Karpas-422 (cell line): ENCODE measurements at places on chromosomes 3 and 15. TPM values are rescaled to one million over a fixed set of nuclear protein-coding genes. Genes with fewer than 3 reads are reported as not detected.

Gene SOX2
- 0.51 and 0.63 TPM in 2 replicates for total RNA-seq

GRCh38 chr3:106428565-106428994 is 559.8 kb upstream of the CBLB start:
- DNase-seq = no peak
- no peaks in the 10 kb centered on the region for H3K4me1 ChIP-seq
- H3K27ac ChIP-seq = no peak overlapping the region
- no peaks in the 10 kb centered on the region for H3K27me3 ChIP-seq
- H3K4me3 ChIP-seq = no peak overlapping the region

Gene CMTM7
- 7.1 and 8.9 TPM in 2 replicates for total RNA-seq

DNA sequence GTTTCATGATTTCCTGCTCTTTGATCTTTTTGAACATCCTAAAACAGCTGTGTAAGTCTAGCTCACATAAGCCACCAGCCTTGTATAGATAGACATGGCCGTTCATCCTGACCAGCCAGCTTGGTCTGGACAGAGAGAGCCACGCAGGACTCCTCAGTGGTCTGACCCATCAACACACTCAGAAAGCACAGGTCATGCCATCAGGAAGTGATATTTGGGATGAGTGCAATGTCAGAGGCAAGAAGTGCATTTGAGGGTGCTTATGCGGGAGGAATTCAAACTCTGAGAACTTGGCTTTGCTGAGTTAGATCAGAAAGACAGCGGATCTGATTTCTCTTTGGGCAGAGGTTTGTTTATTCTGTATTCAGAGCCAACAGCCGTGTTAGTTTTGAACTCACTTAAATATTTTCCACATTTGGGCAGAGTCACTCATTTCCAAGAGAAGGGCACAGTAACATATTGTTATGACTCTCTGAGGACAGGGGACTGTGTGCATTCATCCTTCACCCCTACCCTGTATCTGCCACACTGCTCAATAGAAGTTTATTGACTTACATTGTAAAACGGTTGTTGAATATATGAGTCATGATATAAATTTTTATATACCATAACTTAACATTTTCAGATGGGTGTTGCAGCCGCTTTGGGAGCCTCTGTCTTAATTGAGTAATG is 225.3 kb upstream of the LYSMD4 start:
- H3K27ac ChIP-seq = no peak overlapping the region
- no peaks in the 10 kb centered on the region for H3K36me3 ChIP-seq
- H3K27me3 ChIP-seq = no peaks in the 10 kb centered on the region
- no peaks in the 10 kb centered on the region for H3K4me1 ChIP-seq
- no peak for DNase-seq

GRCh38 chr3:106945435-106945834 is 431.8 kb upstream of the CCDC54 start:
- H3K27me3 ChIP-seq = no peaks in the 10 kb centered on the region
- DNase-seq = no peak
- H3K27ac ChIP-seq = no peak overlapping the region
- no peaks in the 10 kb centered on the region for H3K36me3 ChIP-seq
- H3K4me3 ChIP-seq = no peak overlapping the region

DNA sequence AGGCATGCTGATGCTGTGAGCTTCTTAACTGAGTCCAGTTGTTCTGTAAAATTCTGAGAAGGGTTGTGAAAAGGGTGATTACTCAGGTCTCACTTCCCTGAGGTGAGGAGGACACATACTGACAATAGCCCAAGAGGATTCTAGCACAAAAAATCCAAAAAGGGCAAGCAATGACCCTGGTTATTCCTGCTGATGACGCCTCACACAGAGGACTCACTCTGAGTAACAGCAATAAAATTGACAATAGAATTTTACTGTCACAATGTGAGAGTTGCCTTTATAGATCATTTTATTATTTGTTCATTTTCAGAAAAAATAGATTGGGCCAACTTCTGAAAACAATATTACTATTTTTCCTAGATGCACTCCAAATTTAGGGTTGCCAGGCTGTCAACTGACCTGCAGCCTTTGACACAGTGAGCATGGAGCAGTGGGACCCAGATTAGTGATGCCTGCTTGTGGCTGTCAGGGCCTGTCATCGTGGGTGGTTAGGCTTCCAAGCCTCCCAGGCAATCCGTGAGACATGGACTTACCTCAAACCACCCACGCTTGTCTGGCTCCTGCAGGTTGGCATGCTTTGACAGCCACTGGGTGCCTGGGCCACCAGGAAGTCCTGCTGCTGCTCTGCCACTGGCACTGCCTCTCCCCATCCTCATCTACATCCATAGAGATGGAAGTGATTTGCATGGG is 396.0 kb upstream of the THBS1 start:
- no peaks in the 10 kb centered on the region for H3K36me3 ChIP-seq
- no peak overlapping the region for H3K4me3 ChIP-seq
- no peaks in the 10 kb centered on the region for H3K4me1 ChIP-seq
- no peak for DNase-seq

Gene GRK7
- total RNA-seq = not detected in 2 replicates

GRCh38 chr3:99761415-99762165 is 56.1 kb upstream of the CMSS1 start:
- H3K4me1 ChIP-seq = no peaks in the 10 kb centered on the region
- no peak for DNase-seq
- H3K36me3 ChIP-seq = no peaks in the 10 kb centered on the region
- H3K27me3 ChIP-seq = no peaks in the 10 kb centered on the region
- H3K4me3 ChIP-seq = no peak overlapping the region

GRCh38 chr15:46309914-46310313 is 675.1 kb downstream of the SQOR start:
- no peaks in the 10 kb centered on the region for H3K36me3 ChIP-seq
- H3K4me3 ChIP-seq = no peak overlapping the region
- DNase-seq = no peak
- H3K4me1 ChIP-seq = no peaks in the 10 kb centered on the region
